Left lobe of liver (tissue), 2 donors: ENCODE measurements at places on chromosomes 7 and 10. TPM values are rescaled to one million over a fixed set of nuclear protein-coding genes. Genes with fewer than 3 reads are reported as not detected.

AGBL3 gene
- total RNA-seq: 2.1 TPM

MRC1 gene
- 30.9 TPM for total RNA-seq

PNLIPRP2 gene
- 0.88 TPM for total RNA-seq

LRRD1 gene
- not detected for total RNA-seq

PLAC9 gene
- total RNA-seq: 2.2 TPM

IDI2 gene
- total RNA-seq: not detected

NCAPG2 gene
- total RNA-seq: 4.0 TPM

HSPA12A gene
- 2.7 TPM for total RNA-seq
